GM13976 (cell line): ENCODE measurements at places on chromosomes 11 and 22.

GRCh38 chr22:37230673-37231405 is 13.2 kb downstream of the RAC2 start:
- DNase-seq: peak; percentile 76

GRCh38 chr11:694563-695287 is at the start of gene DEAF1:
TSS of gene DEAF1 (minus strand) at chr11:695222. CDS start at chr11:695047, 175 bp downstream.
- DNase-seq: peak; percentile 97

GRCh38 chr11:46978005-46978491 is 41.5 kb downstream of the CSTPP1 start:
- no peak for DNase-seq

GRCh38 chr22:49503896-49504521 is 323.7 kb downstream of the BRD1 start:
- DNase-seq: peak; percentile 56

GRCh38 chr11:68424981-68425865 is 35.3 kb upstream of the PPP6R3 start:
- no peak for DNase-seq

DNA sequence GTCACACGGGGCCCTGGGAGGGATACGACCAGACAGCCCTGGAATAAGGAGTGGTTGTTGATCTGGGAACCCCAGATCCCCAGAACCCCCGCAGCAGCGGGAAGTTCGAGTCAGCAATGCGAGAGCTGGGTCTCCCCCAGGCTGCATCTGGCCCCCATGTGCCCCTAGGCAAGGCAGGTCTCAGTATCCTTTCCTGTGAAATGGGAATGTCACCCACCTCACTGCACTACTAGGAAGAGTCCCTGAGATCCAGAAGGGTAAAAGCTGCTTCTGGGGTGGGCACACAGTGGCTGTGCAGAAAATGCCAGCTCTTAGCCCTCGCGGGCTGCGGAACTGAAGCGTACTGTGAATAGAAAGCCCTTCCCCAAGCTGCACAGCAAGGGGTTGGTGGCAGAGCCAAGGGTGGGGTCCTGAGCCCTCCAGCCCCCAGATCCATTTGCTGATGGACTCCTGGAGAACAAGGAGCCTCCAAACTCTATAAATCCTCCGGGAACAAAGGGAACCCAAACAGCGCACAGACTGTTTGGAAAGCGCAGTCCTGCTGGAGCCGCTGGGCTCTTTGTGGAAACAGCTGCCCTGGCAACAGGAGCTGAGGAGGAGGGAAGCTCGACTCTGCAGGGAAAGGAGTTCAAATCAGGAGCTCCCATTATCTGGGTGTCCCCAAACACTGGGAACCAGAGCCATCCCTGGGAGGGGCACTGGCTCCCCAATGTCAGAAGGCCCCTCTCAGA is 68.2 kb upstream of the SHISAL1 start:
- DNase-seq: no peak

GRCh38 chr22:29308148-29308790 is 1.8 kb downstream of the GAS2L1 start:
- DNase-seq: no peak

DNA sequence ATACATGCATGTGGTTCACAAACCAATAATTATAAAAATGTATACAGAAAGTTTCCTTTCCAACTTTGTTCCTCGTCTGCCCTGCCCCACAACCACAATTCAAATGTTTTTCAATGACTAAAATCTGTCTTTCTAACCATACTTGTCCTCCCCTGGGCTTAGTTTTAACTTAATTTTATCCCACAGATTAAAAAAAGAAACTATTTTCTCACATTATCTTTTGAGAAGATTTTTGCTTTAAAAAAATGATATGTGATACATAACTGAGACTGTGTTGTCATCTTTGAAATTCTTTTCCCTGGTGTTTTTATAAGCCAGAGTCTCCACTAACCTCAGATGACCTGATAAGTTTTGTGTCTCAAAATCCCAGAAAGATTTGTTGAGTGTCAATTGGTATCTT is 79.0 kb downstream of the FDX1 start:
- DNase-seq: no peak

- DNase-seq: no peak
These were observed 196.5 kb downstream of the TENM4 start for GRCh38 chr11:79244241-79244772.

- no peak for DNase-seq
These were observed 137.7 kb upstream of the DDI1 start for GRCh38 chr11:103898577-103899336.
